Hematopoietic multipotent progenitor cell (in vitro differentiated cells): ENCODE measurements at places on chromosomes 4 and X. TPM values are rescaled to one million over a fixed set of nuclear protein-coding genes. Genes with fewer than 3 reads are reported as not detected.

CT45A2 gene
- not detected for total RNA-seq

IL21 gene
- not detected for total RNA-seq

GJB1 gene
- total RNA-seq: not detected

CHM gene
- 7.8 TPM for total RNA-seq

MAGEC3 gene
- total RNA-seq: under 0.01 TPM

UCP1 gene
- total RNA-seq: not detected

PABPC4L gene
- under 0.01 TPM for total RNA-seq

PLXNB3 gene
- total RNA-seq: 0.54 TPM

TMPRSS11D gene
- not detected for total RNA-seq

ALB gene
- not detected for total RNA-seq

SAGE1 gene
- 0.81 TPM for total RNA-seq

NPY1R gene
- not detected for total RNA-seq

C4orf50 gene
- under 0.01 TPM for total RNA-seq
